Nephron progenitor cell (in vitro differentiated cells): ENCODE measurements at places on chromosomes 7 and 10.

- no peak for DNase-seq
These were observed 339.7 kb downstream of the THSD7A start for GRCh38 chr7:11492307-11492706.

- no peak for DNase-seq
These were observed 114.1 kb upstream of the PDLIM1 start for GRCh38 chr10:95404864-95405263.

DNA sequence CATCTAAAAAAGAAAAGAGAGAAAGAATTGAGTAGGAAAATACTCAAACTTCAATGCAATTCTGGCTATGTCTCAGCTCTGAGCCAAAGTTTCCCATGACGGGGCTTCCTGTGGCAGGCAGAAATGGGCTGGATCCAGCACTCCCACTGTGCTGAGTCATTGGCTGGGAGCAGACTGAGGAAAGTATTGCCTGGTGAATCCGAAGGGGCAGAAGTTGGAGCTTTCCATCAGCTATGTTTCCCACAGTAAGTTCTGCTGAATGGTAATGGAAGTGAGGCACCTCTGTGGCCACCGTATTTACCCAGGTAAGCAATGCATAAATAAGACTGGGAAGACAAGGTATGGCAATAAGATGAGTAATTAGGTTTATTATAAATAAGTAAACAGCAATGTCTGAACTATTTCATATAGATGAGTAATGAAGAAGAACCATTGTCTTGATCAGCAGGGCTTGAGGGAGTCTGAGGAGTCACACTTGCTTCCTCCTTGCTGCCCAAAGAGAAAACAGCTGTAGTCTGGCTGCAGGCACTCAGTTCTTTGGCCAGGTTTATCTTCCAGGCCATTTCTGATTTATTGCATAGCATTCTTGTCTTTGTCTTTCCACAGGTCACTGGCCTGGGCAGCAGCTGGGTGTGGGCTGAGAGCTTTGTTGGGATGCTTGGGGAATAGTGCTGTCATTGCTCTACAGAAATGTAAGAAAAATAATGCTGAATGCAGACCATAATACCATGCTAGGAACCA, 255.3 kb downstream of the DNAJB9 start:
- peak; percentile 10 for DNase-seq

- no peak for DNase-seq
These were observed 6.9 kb downstream of the CISD1 start for GRCh38 chr10:58275908-58276307.

GRCh38 chr7:110386006-110386405, 704.9 kb upstream of the LRRN3 start:
- no peak for DNase-seq

DNA sequence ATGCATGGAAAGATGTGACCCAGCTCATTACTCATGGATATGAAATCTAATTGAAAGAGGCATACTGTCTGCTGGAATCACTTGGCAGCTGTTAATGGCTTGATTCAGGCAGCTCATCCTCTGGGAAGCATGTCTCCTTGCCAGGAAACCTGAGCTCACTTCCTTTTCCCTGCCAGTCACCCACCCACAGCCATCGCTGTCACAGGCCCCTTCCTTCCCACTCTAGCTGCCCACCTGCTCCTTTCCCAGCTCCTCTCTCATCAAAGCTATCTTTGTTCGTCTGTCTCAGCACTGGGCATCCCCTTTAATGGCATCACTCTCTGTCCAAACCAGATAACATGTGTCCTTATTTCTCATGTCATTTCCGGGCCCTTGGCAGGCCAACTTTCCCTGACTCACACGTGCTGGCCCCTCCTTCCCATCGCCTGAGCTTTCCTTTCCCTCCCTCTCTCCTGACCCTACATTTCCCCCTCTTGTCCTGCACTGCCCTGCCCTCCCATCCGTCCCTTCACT, 721.9 kb downstream of the TNS3 start:
- no peak for DNase-seq

DNA sequence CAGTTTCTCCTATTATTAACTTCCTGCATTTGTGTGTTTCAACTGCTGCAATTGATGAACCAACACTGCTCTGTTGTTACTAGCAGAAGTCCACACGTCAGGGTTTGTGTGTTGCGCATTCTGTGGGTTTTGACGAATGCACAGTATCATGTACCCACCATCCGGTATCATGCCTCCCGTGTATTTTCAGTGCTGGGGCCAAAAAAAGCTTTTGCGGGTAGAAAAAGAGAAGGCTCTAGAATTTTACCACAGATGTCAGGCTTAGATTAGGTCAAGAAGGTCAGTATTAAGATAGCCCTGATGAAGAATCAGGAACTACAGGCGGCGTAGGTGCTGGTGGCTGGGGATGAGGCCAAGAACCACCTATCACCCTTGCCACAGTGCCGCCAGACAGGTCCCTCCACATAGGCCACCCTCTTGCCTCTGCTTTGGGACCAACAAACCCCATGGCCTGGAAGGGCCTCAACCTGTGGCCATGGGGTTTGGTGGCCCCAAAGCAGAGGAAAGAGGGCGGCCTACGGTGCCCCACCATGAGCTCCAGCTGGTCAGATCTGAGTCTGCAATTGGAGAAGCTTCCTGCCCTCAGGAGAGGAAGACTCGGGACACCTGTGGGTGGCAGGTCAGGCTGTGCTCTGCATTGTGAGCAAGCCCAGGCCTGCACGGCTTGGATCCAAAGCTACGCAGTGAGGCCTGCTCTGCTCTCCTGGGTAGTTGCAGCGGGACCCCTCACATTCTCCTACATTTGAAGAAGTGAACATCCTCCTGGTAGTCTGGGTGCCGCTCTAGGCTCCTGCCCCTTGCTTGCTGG, 71.9 kb downstream of the MKI67 start:
- DNase-seq = no peak

- DNase-seq = no peak
These were observed 630.6 kb upstream of the PHF14 start for GRCh38 chr7:10343108-10343507.

DNA sequence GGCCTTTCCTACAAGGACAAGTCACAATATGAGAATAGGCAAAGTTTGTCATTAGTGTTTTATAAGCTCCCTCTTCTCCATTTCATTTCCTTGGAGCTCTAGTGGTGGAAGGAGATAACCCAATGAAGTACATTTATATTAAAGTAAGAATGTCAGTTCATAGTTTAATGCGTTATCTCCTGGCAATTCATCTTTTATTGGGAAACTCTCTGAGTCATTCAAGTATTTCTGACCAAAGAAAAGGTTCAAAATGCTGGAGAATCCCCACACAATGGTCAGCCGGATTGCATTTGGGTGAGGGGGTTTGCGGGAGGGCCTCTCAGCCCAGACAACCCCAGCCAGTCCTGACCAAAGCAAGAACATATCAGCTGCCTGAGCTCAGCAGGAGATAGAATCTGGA, 321.5 kb upstream of the NRP1 start:
- no peak for DNase-seq

GRCh38 chr10:86958901-86959736, 720 bp downstream of the SNCG start:
- DNase-seq = no peak

- no peak for DNase-seq
These were observed 2.2 kb downstream of the NDST2 start for GRCh38 chr10:73809061-73809818.

DNA sequence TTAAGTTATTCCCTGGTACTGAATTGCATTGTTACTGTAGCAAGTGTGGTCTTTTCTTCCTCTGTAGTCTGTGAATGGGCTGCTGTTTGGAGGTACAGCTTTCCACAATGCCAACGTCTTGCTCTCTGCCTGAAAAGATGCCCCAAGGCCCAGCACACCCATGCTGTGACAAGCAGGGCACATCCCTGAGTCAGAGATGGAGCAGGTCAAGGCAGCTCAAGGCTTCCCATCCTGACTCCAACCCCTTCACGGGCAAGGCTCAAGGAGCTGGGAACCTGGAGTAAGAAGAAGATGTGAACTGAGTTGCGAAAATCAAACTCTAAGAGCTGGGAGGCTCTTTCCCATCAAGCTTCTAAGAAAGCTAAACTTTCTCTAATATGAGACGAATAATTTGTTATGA, 27.2 kb downstream of the SVIL start:
- DNase-seq = no peak

DNA sequence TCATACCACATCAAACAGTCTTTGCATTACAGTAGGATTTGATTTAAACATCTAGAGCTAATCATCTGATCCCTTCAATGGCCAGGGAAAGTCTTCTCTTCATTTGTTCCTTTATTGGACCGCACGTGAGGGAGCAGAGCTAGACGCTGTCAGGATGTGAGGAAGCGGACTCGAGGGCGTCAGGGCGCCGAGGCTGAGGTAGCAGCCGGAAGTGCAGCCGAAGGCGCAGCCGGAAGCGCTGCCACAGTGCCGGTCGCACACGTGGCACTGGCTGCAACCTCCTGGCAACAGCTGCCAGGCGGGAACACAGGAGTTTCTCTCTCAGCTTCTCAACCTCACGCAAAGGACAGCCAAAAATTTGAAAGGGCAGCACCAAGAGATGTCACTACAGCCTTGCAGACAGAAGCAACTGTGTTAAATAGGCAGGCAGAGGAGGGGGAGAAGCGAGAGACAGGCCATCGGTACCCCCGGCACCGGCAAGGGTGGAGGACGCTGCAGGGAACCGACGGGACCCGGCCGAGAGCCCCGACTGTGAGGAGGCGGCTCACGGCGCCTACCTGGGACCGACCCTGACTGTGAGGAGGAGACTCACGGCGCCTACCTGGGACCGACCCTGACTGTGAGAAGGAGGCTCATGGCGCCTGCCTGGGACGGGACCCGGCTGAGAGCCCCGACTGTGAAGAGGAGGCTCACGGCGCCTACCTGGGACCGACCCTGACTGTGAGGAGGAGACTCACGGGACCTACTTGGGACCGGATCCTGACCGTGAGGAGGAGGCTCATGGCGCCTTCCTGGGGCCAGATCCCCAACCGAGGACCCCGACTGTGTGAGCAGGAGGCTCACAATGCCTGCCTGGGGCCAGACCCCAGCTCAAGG, 32.3 kb downstream of the VIPR2 start:
- no peak for DNase-seq

DNA sequence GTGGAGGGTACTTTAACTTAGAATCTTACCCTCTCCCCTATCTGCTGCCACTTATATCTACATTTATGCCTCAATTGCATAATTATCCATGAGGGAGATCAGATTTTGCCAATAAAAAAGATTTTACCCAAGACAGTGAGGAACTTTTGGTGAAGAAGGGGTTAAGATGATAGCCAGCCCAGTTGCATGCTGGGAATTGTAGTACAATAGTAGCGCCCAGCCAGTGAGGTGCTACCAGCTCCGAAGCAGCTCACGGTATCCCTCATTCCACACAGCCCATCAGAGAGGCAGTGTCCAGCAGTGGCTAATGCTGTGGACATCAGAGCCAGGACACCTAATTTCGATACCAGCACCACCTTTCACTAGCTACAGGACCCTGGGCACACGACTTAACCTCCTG, 5.9 kb upstream of the LGI1 start:
- peak; percentile 44 for DNase-seq

DNA sequence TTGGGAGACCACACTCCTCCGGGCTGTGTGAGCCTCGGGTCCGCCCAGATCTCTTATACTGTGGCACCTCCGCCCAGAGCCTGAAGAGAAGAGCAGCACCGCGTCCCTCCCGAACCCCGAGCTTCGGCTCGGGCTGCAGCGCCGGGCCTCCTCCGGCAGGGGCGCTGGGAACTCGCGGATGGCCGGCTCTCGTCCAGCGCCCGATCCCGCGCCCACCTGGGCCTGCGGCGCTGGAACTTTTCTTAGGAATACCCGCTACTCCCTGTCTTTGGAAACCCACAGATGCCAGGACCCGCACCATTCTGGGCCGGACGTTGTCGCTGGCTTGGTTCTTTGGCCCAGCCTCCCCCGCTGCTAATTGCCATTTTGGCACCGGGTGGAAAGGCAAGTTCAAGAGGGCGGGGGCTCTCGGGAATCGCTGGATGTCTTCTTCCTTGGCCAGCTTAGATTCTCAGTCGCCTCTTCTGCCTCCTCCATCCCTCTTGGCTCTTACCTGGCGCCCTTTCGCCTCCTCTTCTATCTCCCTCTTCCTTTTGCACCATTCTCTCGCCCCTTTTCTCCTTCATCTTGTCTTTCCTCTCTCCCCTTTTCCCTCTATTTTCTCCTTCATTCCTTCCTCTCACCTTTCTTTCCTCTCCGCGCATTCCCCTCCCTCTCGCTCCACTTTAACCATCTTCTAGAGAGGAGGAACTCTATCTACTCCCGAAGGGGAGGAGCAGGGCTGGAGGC, 2.1 kb upstream of the SORCS3 start:
- peak; percentile 79 for DNase-seq

GRCh38 chr10:110772454-110773025, 99.2 kb upstream of the PDCD4 start:
- DNase-seq = no peak

DNA sequence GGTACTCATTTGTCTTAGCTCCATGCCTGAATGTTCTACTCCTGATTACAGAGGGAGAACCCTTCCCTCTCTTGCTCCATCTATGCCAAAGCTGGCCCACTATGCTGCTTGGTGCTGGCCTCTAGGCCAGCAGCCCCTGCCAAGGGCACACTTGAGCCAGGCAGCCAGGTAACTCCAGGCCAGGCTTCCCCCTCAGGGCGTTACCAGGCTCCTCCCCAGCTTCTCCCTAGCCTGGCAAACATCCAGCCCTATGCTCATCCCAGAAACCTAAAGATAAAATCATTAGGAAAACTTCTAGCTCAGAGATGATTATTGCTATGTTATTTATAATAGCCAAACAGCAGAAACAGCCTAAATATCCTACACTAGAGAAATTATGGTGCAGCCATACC, 103.7 kb downstream of the KCNMA1 start:
- no peak for DNase-seq

- DNase-seq = no peak
These were observed 10.5 kb downstream of the FAM53B start for GRCh38 chr10:124733571-124734245.

DNA sequence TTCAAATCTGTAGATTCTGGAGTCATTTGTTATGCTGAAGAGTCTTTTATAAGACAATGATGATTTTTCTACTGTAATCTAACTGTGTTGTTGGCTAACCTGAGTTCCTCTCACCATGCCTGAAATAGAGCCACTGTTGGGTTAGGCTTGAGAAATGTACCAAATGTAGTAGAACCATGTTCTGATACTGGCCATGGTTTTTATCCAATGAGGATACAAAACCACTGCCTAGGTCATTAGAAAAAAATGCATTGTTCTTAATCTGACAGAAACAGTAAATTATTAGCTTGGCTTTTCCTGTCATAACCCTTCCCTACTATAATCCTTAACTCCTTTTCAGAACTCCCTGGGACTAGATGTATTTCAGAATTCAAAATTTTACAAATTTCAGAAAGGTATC, 86.6 kb downstream of the RAPGEF5 start:
- no peak for DNase-seq

DNA sequence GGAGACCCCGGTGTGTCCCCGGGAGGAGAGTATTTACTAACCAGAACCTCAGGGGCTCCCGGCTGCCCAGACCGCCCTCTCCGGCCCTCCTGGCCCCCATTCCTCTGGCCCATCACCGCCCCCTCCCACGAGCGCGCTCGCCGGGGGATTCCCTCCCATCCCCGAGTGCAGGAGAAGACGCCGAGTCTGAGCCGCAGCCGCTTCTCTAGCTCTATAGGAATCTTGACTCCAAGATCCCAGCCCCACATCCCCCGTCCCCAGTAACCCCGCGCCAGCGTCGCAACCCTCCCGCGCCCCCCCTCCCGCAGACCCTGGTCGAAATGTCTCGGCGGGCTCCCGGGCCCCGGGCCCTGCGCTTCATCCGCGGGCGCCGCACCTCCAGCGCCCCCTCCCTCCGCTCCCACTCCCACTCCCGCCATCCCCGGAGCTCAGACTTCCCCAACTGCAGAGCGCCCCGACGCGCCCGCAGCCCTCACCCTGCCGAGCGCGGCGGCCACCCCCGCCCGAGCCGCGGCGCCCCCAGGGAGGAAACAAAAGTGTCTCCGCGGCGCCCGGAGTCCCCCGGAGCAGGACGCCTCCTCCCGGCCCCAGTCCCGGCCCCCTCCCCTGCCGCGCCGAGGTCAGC, 541 bp downstream of the ELMO1 start:
- DNase-seq = no peak
